ENCODE measurements at places on chromosomes 6 and 20.

GRCh38 chr6:154397491-154398195, 41.0 kb upstream of the IPCEF1 start:
- no peak for DNase-seq

DNA sequence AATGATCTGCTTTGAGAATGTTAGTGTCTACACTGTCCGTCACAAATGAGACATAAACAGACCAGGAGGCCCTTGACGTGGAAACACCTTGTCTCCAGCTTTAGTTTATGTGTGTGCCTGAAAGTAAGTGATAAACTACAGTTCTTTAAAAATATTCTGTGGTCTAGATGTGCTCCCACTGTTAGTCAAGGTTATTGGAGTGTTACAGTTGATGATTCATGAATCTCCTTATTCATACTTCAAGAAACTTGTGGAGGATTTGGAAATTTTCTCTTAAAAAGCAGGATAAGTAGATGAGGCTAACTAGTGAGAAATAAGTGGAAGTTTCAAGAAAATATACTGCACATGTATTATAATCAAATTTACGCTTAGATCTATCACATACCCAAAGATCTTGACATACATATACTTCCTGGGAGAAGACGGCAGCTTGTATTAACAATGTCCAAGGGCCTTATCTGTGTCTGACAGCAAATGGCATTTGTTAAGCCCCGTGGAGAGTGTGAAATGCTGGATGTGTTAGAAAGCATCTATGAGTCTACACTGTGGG, 90.5 kb upstream of the MBOAT1 start:
- no peak for DNase-seq

DNA sequence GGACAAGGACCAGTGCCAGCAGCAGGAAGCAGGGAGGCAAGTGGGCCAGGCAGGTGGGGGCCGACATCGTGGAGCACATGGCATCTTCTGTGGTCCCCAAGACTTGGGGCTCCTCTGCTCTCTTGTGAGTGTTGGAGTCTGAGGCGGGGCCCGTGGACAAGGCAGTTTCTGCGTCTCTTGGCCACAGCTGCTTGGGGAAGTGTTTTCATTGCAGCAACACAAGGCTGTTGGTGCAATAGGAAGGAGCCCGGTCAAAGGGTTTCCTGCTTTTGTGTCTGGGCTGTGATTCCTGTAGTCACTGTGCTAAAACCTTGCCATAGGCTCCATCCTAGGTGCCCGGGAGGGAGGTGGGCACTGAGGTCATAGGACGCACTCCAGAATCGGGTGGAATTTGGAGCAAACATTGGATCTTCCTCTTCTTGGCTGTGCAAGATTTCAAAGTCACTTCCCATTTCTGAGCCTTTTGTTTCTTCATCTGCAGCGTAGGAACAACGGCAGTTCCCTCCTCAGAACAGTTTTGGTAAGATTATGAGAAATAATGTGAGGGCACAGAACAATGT, at the start of gene SIRPB2:
Gene SIRPB2, minus strand, starts transcription at position 140 of the 560 bp plus-strand sequence. Its CDS starts 61 bp downstream, at position 79.
- no peak for DNase-seq

GRCh38 chr6:148317739-148318138, 24.9 kb upstream of the SASH1 start:
- no peak for DNase-seq

GRCh38 chr6:15285682-15286294, 39.9 kb downstream of the JARID2 start:
- DNase-seq = no peak

- DNase-seq = no peak
Observed at GRCh38 chr6:85580878-85581267, 12.8 kb downstream of the SNX14 start.

DNA sequence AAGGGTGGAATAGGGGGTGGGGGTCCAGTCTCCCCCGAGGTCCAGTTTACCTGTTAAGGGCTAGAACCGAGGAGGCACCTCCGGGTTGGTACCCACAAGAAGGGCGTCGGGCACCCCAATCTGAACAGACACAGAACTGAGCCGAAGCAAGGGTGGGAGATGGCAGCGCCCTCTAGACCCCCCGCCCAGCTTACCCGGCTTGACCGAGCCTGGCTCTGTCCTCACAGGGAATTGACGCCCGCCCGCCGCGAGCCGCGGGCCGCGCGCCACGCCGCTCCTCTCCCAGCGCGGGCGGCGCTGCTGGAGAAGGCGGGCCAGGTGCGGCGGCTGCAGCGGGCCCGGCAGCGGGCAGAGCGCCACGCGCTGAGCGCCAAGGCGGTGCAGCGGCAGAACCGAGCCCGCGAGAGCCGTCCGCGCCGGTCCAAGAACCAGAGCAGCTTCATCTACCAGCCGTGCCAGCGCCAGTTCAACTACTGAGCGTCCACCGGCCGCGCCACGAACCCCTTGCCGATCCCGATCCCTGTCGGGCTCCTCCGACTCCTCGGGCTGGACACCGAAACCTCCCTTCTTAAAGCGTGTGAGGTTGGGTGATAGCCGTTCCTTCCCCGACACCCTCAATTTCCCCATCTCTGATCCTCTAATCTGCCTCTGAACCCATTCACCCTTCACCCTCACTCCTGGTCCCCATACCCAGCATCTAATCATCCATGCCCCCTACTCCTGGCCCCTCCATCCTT, 5.9 kb downstream of the TP53INP2 start:
- DNase-seq = peak; percentile 45

DNA sequence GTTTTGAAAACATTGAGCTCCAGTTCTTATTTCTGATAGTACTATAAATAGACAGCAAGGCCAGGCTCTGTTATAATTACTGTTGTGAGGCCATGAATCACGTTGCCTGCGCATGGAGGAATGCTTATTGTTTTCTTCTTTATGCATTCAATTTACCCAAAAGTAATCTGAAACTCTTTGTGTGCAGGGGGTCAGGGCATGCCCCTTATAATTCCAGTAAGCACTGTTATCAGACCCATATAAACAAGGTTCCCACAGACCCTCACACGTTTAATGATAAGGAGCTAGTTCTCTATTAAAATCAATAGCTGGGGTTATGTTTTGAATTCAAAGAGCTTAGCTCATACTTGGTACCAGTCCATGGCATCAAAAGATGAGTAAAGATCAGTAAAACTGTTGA, 174.8 kb upstream of the ARG1 start:
- DNase-seq = no peak

- DNase-seq = no peak
Observed at GRCh38 chr6:121593011-121593641, 157.7 kb downstream of the GJA1 start.

GRCh38 chr20:10492065-10492464, 57.0 kb downstream of the SLX4IP start:
- DNase-seq = no peak

- no peak for DNase-seq
Observed at GRCh38 chr6:2020909-2021308, 224.5 kb downstream of the GMDS start.

GRCh38 chr6:126811321-126811720, 307.1 kb upstream of the RSPO3 start:
- no peak for DNase-seq

DNA sequence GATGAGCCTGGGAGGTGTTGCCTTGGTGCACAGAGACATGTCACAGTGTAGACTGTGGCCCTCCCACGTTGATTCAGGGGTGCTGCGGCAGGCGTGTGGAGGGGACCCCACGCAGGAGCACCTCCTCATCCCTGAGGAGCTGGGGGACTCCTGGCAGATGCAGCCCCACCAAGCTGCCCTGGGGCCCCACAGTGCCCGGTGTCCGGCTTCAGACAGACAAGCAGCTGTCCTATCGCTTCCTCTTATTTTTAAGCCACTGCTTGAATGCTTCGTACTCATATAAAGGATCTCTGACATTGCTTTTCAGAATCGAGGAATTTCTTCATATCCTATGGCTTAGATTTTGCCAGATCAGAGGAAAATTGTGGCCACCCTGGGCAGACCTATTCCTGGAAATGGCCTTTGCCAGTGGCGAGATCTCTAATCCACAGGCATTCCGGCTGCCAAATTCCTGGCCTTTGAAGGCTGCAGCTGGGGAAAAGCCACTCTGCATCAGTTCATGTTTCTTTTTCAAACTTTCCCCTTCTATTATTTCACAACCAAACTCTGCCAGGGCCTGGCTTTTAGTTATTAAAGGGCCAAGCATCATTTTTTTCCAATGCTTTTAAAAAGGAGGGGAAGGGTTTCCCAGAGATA, 337.0 kb downstream of the THBS2 start:
- DNase-seq = no peak

DNA sequence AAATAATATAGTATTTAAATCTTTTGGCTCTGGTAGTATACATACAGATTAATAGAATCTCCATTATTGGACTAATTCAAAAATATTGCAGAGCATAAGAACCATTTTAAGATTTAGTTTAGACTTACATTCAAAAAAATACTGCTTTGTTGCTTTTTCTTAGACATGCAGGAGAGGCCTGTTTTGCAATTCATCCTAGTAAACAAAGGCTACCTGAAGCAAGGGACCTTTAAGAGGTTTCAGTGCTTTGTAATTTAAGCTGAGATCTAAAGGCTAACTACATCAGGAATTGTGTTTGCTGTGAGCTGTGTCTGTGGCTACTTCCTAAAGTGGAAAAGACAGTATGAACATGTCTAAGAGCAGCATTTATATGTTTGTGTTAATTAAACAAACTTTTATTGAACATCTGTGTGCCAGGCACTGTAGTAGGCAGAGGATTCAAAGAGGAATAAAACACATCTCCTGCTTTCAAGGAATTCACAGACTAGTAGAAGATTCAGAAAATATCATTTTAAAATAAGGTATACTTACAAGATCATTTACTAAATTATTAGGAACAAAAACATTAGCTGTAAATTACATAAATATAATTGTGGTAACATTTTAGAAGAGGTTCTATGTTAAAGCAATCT, 29.1 kb upstream of the CALHM6 start:
- DNase-seq = no peak

GRCh38 chr20:39358052-39358451, 395.9 kb downstream of the DHX35 start:
- DNase-seq = no peak

DNA sequence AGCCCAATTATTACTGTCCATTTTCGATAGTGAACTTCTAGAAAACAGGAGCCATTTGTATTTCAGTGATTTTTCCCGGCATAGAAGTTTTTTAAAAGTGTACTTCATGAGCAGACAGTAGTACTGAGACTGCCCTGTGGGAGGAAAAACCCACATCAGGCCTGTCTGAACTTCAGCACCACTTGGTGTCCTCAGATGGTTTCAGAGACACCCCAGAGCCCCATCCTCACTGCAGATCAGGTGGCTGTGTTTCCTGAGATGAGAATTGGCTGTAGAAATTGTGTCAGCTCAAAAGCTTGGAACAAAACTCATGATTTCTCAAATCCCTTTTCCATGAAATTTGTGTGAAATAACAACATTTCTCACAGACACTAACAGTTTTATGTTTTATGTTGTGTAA, 110.0 kb upstream of the RIN2 start:
- no peak for DNase-seq

DNA sequence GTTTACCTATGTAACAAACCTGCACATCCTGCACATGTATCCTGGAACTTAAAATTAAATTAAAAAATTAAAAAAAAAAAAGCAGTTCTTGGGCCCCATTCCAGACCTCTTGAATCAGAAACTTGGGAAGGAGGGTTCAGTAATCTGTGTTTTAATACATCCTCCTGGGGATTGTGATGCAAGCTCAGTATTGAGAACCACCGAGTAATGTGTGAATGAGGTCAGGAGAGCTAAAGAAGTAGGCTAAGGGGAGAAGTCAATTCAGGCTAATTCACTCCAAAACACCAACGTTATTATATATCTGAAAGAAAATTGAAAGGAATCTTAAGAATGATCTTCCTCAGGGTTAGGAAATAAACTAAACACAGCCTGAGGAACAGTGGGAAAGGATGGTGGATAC, 120.4 kb downstream of the RNF144B start:
- DNase-seq = no peak

- DNase-seq = no peak
Observed at GRCh38 chr20:39624316-39624715, 662.2 kb downstream of the DHX35 start.

DNA sequence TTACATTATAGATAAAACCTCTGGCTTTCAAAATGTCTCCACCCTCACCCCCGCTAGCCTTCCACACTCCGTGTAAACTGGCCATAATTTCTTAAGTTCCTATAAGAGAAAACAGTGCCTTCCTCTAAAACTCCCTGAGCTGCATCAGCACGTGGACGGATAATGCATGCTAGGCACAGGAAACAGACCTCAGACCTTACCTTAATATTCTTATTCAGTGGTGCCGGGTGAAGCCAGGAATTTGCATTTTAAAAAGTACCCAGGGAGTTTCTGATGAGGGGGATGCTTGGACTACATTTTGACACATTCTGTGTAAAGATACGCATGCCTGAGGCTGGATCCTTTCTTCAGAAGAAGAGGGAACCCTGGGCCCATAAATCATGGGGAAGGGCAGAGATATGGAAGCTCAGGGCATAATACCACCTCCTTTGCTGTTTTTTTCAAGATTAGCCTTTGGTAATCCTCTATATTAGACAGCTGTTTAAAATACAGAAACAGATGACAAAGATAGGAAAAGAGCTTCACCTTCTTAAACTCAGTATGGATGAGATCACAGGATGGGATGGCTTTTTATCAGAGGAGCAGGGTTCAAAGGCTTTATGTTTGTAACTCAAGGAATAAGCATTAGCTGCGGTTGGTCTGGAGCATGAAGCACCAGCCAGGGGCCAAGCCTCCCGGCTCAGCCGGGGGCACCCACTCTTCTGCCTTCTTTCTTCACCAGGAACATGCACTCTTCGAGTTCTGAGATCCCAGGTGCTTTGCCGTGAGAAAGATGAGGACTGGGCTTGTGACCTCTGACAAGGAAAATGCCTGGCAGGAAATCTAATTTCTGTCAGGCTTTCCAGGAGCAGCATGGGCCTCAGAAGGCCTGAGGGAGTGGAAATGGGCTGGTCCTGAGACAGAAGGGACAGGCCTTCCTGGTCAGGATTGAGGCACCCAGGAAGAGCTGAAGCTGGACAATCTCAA, 218.1 kb upstream of the SOX4 start:
- no peak for DNase-seq

DNA sequence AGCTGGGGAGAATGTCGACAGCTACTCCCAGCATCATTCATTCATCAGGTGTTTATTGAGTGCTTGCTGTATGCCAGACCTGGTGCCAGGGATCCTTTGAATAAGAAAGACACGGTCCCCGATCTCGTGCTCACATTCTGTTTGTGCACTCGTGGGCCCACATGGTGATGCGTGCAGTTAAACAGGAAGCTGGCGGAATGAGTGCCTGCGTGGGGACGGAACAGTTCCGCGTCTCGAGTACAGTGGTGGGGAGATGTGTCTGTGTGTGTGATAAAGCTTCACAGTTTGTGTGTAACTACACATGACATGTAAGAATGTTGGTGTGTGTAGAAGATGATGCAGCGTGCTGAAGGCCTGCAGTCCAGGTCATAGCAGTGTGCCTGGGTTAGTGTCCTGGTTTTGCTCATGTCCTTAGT, 6.5 kb downstream of the RBM38 start:
- peak; percentile 52 for DNase-seq

DNA sequence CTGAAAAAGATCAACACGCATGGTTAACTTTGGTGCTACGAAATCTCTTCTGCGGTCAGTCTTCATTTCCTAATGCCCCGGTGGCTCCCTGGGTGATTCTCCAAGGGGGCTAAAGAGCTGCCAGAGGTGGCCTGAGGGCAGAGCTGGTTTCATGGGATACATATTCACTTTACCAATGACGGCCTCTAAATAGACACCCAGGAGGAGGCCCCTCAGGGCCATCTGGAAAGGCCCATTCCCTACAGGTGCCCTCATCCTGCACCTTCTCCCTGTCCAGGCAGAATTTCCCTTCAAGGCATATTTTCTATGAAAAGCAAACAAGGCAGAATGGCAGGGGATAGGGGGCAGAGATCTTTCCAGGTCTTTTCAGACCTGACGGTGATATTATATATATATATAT, 12.5 kb downstream of the BNIP5 start:
- no peak for DNase-seq

All from stimulated activated CD8-positive, alpha-beta memory T cell treated with anti-CD3 and anti-CD28 coated beads, Interleukin-7, amount 100 ng/mL, for 4 hours (primary cell).